Activated CD4-positive, alpha-beta T cell treated with anti-CD3 and anti-CD28 coated beads, Interleukin-2, amount 10 ng/mL, durations not matched to agents 24 days and 14 days (primary cell): ENCODE measurements at places on chromosomes 7 and 10.

- H3K27me3 ChIP-seq: no peaks in the 10 kb centered on the region
- H3K4me3 ChIP-seq: no peak overlapping the region
- H3K36me3 ChIP-seq: no peaks in the 10 kb centered on the region
- no peaks in the 10 kb centered on the region for H3K4me1 ChIP-seq
These were observed 216.9 kb upstream of the FERD3L start for GRCh38 chr7:19362099-19362498.

DNA sequence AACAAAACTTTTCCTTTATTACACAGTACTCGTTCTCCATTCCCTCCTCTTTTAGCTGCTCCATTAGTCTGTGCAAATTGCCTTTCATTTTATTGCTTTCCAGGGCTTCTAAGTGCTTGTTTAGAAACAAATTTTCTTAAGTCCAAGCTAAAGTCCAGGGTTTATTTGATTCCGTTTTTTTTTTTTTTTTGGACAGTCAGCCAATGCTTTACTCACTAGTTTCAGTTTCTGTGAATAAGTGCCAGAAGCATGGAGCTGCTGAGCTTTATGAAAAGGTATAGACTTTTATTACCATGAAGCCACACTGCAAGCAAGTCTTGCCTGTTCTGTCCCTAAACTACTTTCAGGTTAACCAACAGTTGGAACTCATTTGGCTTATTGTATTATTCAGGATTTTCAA is 455.0 kb downstream of the GFRA1 start:
- no peak for DNase-seq
- H3K27ac ChIP-seq: no peak overlapping the region

DNA sequence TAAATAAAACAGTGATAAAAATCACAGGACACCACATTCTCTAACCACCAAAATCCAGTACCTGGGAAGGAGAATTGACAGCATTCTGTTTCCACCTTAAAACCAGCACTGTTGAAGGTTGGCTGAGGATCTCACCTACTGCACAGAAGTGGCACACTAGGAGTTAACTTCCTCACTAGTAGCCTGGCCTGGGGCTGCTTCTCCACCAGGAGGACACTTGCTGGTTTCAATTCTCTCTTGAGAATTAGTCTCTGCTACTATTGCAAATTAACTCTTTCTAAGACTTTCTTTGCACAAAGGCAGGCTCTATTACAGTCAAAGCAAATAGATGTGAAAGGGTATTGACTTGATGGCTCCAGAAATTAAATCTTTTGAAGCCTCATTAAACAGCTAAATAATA is 2.3 kb upstream of the CTTNBP2 start:
- H3K27ac ChIP-seq: no peak overlapping the region
- H3K4me3 ChIP-seq: no peak overlapping the region
- no peak for DNase-seq
- H3K4me1 ChIP-seq: peaks cover 6% of the 10 kb centered on the region
- peaks cover 42% of the 10 kb centered on the region for H3K27me3 ChIP-seq

GRCh38 chr7:104444017-104444416 is 115.6 kb downstream of the LHFPL3 start:
- H3K4me3 ChIP-seq: no peak overlapping the region
- no peaks in the 10 kb centered on the region for H3K4me1 ChIP-seq
- DNase-seq: no peak
- no peaks in the 10 kb centered on the region for H3K36me3 ChIP-seq
- H3K27ac ChIP-seq: no peak overlapping the region
- H3K27me3 ChIP-seq: no peaks in the 10 kb centered on the region

GRCh38 chr10:62707810-62708209 is 96.7 kb upstream of the ADO start:
- H3K27ac ChIP-seq: no peak overlapping the region
- H3K4me1 ChIP-seq: peaks cover 12% of the 10 kb centered on the region
- peaks cover 4% of the 10 kb centered on the region for H3K36me3 ChIP-seq
- no peak overlapping the region for H3K4me3 ChIP-seq

- no peaks in the 10 kb centered on the region for H3K36me3 ChIP-seq
- no peaks in the 10 kb centered on the region for H3K4me1 ChIP-seq
- no peaks in the 10 kb centered on the region for H3K27me3 ChIP-seq
- H3K27ac ChIP-seq: no peak overlapping the region
- no peak for DNase-seq
These were observed 158.0 kb downstream of the VTI1A start for GRCh38 chr10:112605063-112605462.

GRCh38 chr10:123227706-123228105 is 73.5 kb downstream of the BUB3 start:
- no peak overlapping the region for H3K27ac ChIP-seq
- no peak for DNase-seq
- no peaks in the 10 kb centered on the region for H3K4me1 ChIP-seq
- no peak overlapping the region for H3K4me3 ChIP-seq
- no peaks in the 10 kb centered on the region for H3K27me3 ChIP-seq
- H3K36me3 ChIP-seq: peaks cover 6% of the 10 kb centered on the region
